ENCODE measurements at places on chromosomes 11 and 22. TPM values are rescaled to one million over a fixed set of nuclear protein-coding genes. Genes with fewer than 3 reads are reported as not detected.

DNA sequence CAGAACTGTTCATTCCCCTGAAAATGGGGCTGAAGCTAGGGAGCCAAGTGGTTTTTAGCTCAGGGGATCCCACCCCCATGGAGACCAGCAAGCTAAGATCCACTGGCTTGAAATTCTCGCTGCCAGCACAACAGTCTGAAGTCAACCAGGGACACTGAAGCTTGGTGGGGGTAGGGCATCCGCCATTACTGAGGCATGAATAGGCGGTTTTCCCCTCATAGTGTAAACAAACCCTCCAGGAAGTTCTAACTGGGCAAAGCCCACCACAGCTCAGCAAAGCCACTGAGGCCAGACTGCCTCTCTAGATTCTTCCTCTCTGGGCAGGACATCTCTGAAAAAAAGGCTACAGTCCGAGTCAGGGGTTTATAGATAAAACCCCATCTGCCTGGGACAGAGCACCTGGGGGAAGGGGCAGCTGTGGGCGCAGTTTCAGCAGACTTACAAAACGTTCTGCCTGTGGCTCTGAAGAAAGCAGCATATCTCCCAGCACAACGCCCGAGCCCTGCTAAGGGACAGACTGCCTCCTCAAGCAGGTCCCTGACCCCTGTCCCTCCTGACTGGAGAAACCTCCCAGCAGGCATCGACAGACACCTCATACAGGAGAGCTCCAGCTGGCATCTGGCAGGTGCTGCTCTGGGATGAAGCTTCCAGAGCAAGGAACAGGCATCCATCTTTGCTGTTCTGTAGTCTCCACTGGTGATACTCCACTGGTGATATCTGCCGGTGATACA is 32.7 kb downstream of the GAB4 start:
- no peak for DNase-seq
- H3K4me3 ChIP-seq = no peak overlapping the region
- no peaks in the 10 kb centered on the region for H3K4me1 ChIP-seq
- H3K36me3 ChIP-seq = no peaks in the 10 kb centered on the region

DNA sequence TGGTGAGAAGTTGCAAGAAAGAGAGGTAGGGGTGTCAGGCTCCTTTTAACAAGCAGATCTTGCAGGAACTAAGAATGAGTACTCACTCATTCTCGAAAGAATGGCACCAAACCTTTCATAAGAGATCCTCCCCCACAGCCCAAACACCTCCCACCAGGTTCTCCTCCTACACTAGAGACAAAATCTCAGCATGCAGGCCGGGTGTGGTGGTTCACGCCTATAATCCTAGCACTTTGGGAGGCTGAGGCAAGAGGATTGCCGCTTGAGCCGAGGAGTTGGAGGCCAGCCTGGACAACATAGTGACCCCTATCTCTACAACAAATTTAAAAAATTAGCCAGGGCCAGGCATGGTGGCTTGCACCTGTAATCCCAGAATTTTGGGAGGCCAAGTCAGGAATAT is 11.1 kb downstream of the GRAMD1B start:
- H3K27me3 ChIP-seq = no peaks in the 10 kb centered on the region
- DNase-seq = no peak
- no peak overlapping the region for H3K4me3 ChIP-seq
- H3K27ac ChIP-seq = no peak overlapping the region
- H3K4me1 ChIP-seq = peaks cover 42% of the 10 kb centered on the region

- DNase-seq = no peak
- no peak overlapping the region for H3K4me3 ChIP-seq
- no peaks in the 10 kb centered on the region for H3K36me3 ChIP-seq
- H3K27me3 ChIP-seq = peaks cover 34% of the 10 kb centered on the region
- H3K4me1 ChIP-seq = no peaks in the 10 kb centered on the region
These were observed 16.9 kb downstream of the MYO7A start for GRCh38 chr11:77144857-77145428.

GRCh38 chr11:105491394-105491793 is 118.5 kb upstream of the GRIA4 start:
- no peaks in the 10 kb centered on the region for H3K27me3 ChIP-seq
- H3K36me3 ChIP-seq = no peaks in the 10 kb centered on the region
- H3K27ac ChIP-seq = no peak overlapping the region
- H3K4me1 ChIP-seq = no peaks in the 10 kb centered on the region

- H3K4me1 ChIP-seq = no peaks in the 10 kb centered on the region
- H3K4me3 ChIP-seq = no peak overlapping the region
- no peak for DNase-seq
- H3K27me3 ChIP-seq = no peaks in the 10 kb centered on the region
- H3K36me3 ChIP-seq = no peaks in the 10 kb centered on the region
These were observed 95.3 kb upstream of the RCN1 start for GRCh38 chr11:31995525-31996094.

SLC6A5 gene
- not detected for total RNA-seq

Data from PC-9 (cell line).